Colonic mucosa (tissue), 4 donors: ENCODE measurements at places on chromosomes 3 and 15. TPM values are rescaled to one million over a fixed set of nuclear protein-coding genes. Genes with fewer than 3 reads are reported as not detected.

Gene OR5K2
- not detected for total RNA-seq

Gene CCDC39
- not detected for total RNA-seq

Gene HTR3E
- total RNA-seq = 0.13 TPM

Gene ATP10A
- 0.89 TPM for total RNA-seq

Gene SPTBN5
- total RNA-seq = 0.72 TPM

Gene GOLGA6D
- total RNA-seq = not detected

Gene RYR3
- total RNA-seq = 1.1 TPM

Gene TNNC1
- total RNA-seq = 1.1 TPM

Gene TPRA1
- 23.4 TPM for total RNA-seq

Gene PCBP4
- total RNA-seq = 22.4 TPM

Gene ITPKA
- 43.5 TPM for total RNA-seq
